ENCODE measurements at places on chromosomes 4 and X. TPM values are rescaled to one million over a fixed set of nuclear protein-coding genes. Genes with fewer than 3 reads are reported as not detected.

DNA sequence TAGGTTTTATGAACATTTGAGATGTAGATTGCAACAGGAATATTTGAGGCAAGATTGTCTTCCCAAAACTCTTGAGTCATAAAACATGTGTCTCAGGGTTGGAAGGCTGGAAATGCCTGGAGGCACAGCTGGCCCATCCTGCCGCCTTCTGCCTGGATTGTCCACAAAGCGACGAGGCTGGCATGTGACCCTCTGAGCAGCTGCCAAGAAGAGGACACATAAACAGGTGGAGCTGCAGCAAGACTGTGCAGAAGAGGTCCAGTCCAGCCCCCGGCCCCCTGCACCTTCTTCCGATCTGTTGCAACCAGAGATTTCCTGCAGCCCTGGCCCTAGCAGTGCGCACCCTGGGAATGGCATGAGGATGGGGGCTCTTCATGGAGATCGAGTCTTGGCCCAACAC is 101.9 kb upstream of the BCOR start:
- no peak for DNase-seq

The MAGEA2B gene
- total RNA-seq, result not detected

- no peak for DNase-seq
These were observed 90.2 kb downstream of the FAM53A start for GRCh38 chr4:1593881-1594345.

DNA sequence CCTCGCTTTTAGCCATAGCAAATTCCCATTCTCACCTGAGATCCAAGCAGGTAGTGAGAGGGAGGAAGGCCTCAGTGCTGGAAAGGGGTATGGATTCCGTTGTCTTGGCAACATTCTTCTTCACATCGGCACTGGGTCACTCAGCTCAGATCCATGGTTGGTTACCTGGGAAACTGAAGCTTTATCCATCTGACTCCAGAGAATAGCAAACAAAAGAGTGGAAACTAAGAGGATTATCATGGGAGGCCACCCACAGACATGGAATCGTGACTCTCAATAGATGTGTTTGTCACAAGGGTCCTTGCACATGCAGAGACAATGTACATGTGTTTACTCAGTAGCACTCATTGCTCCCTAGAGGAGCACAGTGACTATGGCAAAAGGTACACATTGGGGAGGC is 81.0 kb downstream of the MAGED4 start:
- no peak for DNase-seq

DNA sequence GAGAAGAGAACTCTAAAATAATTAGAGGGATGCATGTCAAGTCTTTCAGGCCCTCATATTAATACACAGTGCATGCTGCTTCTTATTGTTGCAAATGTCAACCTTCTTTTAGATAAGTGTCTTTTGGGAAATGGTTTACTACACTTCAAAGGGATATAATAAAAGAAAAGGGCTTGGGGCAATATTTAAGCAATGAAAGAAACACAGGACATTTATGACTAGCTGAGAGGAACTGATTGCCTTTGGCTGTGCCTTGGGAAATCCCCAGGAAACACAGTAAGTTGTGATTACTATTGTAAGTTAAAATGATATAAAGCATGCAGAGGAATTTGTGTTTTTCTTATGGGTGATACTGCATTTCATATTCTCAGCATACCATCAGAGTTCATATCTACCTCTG is 1036.2 kb upstream of the GRID2 start:
- DNase-seq, result no peak

- DNase-seq, result no peak
These were observed 84.8 kb upstream of the EDNRA start for GRCh38 chr4:147396105-147396504.

DNA sequence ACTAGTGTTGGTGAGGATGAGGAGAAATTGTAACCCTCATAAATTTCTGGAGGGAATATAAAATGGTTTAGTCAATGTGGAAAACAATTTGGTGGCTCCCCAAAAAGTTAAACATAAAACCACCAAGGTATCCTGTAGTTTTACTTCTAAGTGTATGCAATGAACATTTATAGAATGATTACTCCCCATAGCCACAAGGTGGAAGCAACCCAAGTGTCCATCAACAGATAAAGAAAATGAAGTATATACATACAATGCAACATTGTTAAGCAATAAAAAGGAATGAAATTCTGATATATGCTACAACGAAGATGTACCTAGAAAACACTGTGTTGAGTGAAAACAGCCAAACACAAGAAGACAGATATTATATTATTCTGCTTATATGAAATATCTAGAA is 569.1 kb upstream of the GRID2 start:
- DNase-seq, result no peak

DNA sequence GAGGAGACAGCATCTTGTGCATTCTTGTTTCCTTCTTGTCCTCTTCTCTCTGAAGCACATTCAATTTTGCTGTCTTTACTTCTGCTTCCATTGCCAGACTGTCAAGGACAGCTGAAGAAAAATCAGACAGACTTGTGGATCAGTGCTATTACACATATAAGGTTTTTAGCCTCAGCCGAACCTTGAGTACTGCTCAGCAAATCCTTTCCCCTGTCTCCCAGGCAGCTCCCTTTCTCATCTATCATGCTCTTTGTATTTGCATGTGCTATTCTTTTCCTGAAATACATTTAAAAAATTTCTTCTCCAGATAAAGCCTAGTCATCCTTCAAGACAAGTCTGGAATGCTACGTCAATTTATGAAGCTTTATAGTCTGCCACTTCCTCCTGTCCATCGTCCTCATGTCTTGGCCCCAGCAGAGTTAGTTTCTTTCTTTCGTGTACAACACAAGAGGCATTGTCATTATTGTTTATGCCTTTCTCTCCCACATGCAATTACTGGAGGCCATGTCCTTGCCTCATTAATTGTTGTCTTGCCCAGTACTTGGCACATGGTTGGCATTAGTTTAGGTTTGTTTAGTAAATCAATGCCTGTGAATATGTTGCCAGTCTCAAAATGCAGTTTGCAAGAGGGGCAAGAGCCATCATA is 45.1 kb downstream of the ADGRL3 start:
- DNase-seq, result no peak

The DKK2 gene
- 0.77 TPM for total RNA-seq

DNA sequence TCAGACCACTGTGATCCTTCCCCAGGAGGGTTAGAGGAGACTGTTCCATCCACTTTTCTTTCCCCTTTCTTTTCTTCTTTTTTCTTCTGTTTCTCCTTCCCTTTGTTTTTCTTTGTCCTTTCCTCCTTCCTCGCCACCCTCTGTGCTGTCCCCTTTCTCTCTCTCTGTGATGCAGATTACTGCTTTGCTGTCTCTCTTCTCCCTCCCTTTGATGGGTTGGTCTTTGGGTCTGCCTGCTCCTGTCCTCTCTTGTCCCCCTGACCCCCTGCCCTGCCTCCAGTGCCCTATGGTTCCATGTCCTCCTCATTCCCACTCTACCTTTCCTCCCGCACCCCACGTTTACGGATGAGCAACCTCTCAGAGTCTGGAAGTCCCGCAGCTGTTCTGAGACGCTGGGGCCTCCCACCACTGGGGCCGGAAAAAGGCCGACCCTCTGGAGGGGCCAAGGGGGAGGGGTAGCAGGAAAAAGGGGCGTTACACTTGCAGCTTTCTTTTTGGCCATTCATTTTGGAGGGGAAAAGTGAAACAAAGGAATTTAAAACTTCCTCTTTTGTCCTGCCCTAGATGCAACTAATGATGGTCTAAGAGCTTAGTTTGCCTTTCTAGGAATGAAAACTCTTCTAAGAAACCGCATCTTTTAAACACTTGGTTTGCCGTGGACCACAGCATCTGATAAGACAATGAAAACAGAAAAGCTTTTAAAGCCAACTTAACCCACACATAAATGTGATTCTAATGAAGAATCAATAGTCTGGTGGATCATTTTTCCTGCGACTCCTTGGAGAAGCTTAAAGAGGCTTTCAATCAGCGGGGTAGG is 24.5 kb upstream of the TSR2 start:
- DNase-seq, result no peak

DNA sequence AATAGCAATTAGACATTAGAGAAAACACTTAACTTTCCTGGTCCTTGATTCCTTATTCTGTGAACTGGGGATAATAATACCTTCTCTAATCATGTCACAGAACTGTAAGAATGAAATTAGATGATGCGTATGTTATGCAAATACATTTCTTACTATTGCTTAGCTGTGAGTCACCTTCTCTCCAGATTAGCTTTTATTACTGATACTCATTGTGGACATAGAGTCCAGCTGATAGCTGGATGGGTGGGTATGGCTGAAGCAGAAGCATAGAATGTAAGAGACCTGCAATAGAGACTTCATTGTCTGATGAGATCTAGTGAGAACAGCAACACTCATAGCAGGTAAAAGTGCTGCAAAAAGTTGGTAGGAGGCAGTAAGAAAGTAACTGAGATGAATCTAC is 437.2 kb upstream of the ZFP42 start:
- DNase-seq, result no peak

DNA sequence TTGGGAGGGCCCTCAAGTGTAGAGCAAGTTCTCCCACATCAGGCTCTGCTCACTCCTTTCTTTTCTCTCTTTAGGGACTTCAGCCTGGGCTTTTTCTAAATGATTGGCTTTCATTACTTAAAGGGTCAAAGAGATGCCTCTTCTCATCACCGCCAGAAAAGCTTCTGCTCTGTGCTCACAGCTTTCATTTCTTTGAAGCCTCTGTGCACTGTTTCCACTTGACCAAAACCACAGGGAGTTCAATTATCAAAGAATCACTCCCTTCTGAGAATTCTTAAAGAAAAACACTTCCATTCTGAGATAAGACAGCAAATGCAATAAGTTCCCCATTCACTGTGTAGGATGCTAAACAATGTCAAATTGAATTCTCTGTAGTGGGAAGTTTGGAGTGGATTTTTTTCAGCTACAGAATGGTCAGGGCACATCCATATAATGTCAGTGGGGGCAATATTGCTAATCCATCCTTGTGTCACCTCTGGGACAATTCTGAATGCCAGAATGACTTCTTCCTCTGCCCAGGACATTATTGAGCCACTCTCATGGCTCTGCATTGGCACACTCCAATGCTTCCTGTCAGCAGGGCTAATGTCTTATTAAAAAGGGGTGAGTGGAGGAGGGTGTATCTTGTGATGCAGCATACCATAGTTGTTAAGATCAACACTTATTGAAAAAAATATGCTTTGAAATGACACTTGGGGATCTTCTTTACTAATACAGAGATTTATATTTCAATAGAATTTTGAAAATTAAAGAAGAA is 217.6 kb downstream of the SNCA start:
- DNase-seq, result no peak

- DNase-seq, result no peak
These were observed 2.4 kb downstream of the PCDH7 start for GRCh38 chr4:30722359-30723200.

- no peak for DNase-seq
These were observed 509.1 kb upstream of the NR3C2 start for GRCh38 chr4:148951346-148951745.

DNA sequence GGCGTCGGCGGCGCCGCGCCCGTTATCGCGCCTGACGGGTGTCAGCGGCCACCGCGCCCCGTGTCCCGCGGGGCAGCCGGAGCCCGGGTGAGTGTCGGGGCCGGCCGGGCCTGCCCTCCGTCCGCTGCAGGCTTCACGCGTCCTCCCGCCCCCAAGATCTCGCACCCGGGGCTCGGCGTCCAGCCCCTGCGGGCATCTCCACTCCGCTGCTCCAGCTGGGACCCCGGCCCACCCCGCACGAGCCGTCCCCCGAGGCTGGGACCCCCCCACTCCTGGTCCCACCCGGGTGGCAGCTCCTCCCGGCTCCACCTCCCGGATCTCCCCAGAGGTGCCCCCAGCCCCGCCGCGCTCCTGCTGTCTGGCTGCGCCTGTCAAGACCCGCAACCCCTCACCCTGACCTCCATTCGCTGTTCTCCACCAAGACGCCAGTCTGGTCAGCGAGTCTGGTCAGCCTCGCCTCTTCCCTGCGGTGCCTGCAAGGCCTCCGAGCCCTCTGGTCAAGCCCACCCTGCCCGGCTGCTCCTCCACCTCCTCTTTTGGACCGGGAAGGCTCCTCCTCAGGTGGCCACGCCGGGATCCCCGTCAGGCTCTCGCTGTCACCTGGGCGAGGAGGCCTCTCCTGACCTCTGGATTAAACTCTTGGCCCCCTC is 66.0 kb upstream of the NKX1-1 start:
- DNase-seq, result no peak

- no peak for DNase-seq
These were observed 708 bp downstream of the TMSB4X start for GRCh38 chrX:12975670-12975965.

The OFD1 gene
- total RNA-seq, result 14.4 TPM

DNA sequence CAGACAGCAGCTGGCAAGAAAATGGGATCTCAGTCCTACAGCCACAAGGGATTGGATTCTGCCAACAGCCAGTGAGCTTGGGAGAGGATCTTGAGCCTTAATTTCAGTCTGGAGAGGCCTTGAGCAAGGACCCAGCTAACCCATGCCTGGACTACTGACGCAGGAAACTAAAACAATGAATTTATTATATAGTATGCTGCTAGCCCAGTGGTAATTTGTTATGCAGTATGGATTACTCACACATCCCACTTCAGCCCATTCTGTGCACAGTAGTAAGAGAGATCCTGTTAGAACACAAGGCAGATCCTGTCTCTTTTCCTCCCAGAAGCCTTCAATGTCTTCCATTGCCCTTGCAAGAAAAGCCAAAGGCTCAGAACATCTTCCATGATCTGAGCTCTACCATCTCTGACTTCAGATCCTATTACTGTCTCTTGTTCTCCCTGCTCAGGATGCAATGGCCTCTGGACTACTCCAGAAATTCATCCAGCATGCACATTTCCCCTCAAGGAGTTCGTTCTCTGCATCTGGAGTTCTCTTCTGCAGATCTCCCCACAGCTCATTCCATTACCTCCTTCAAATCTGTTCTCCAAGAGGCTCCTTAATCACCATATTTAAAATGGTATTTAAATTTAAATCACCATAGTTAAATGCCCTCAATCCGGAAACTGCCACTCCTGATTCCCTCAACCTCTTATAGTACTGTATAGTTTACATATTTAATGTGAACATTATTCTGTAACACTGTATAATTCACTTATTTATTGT is 27.6 kb downstream of the SMIM20 start:
- DNase-seq, result no peak

DNA sequence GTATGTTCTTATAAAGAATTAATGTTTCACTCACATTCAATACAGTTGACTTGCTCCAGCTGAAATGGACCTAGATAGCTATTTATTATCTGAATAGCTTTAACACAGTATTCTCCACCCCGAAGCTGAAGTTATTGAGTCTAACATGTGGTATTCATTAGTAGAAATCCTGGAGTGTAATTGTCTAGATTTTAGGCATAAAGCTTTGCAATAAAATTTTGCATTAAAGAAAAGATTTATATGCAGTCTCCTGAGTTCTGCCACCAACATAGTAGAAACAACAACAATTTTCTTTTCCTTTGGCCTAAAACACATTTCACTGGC is 90.2 kb upstream of the DCLK2 start:
- no peak for DNase-seq

- peak; percentile 35 for DNase-seq
These were observed 202.1 kb downstream of the PTTG2 start for GRCh38 chr4:38162240-38162784.

DNA sequence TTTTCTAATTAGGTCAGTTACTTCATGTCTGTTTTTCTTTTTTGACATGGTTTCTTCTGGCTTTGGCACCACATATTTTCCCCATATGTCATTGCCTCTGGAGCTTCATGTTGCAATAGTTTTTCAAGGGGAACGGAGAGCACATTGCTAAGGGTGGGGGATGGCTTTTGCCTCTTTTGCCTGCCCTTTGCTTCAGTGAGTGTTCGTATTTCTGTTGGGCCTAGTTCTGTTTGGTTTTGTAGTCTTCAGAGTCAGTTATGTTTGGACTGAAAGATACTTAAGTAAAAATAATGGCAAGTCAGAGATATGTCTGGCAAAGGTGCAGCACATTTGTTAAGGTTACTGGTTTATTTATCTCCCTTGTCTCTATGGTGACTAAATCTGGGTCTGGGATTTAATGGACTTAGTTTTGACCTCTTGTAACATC is 29.1 kb downstream of the FHL1 start:
- no peak for DNase-seq

Measured in mesenteric fat pad (tissue), 1 donor.